ENCODE measurements at places on chromosomes 3 and 15.

GRCh38 chr3:41026394-41027177 lies 172.7 kb upstream of the CTNNB1 start:
- no peak for DNase-seq

DNA sequence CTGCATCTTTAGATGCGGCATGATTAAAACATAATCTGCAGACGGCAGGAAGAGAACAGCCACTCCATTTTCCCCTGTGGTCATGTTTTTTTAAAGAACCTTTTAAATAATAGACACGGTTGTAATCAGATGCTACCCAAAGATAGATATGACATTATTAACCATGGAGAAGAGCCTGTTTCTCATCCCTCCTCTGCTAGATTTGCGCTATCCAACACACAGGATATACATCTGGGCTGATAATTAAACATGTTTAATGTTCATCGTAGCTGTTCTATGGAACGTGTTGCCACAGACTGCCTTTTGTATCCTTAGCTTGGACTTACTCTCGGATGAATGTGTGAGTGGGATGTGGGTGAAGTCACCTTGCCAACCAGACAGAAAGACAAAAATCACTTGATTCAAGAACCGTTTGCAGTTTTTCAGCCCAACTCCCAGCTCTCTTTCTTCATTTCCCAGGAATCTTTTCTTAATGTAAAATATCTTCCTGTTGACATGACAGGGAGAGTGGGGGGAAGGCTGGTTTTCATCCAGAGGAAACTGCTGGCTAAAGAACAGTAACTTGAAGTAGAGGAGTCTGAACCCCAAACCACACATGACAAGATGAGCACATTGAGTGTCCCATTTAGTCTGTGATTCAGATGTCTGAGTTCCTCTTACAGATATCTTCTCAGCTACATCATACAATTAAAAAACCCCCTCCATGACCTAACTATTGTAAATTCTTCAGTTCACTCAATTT lies 118.6 kb upstream of the PRICKLE2 start:
- no peak for DNase-seq

GRCh38 chr3:131009698-131010097 lies 16.9 kb downstream of the ASTE1 start:
- peak; percentile 12 for DNase-seq

DNA sequence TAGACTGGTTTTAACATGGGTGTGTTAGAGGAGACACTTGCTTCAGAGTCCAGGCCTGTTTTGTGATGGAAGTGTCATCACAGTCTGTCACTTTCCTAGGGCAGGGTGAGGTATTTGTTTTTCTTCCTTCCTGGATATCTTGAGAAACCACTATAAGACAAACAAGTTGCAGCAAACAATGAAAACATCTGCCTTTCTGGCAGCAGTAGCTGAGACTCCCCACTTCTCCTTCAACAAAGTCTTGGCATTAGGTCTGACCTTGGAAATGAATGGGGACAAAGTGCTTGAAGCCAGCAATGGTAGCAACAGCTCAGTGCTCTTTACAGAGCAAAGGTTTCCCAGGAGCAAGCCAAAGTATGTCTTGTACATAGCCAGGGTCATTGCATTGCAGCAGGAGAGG lies 64.6 kb downstream of the CD200 start:
- DNase-seq: no peak

GRCh38 chr3:110420158-110420641 lies 651.4 kb upstream of the NECTIN3 start:
- DNase-seq: no peak
